ENCODE measurements at places on chromosomes 1 and 21.
A peak's percentile ranks its signal among the peaks of the same experiment; 100 is the strongest.

- no peak for DNase-seq
Measured at GRCh38 chr1:84721152-84721551, 30.9 kb upstream of the SSX2IP start.

DNA sequence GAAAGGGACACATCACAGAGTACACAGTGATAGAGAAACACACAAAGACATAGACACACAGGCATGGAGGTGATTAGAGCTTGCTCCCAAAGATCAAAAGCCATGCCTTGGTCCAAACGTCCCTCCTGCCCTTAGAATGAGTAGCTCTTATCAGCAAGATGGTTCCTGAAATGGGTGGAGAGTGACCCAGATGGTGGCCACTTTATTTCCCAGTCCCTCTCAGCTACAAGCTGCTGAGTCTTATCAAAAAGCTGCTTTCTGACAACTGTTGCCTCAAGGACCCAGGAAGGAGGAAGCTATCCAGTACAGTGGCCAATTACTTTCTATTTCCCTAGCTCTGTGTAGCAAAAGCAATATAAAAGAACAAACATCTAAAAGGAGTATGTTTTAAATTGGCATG lies 7.7 kb upstream of the CLCA1 start:
- DNase-seq: no peak

- no peak for DNase-seq
Measured at GRCh38 chr1:938711-939489, 15.2 kb downstream of the SAMD11 start.

GRCh38 chr1:119336848-119337247 lies 31.7 kb upstream of the HAO2 start:
- no peak for DNase-seq

DNA sequence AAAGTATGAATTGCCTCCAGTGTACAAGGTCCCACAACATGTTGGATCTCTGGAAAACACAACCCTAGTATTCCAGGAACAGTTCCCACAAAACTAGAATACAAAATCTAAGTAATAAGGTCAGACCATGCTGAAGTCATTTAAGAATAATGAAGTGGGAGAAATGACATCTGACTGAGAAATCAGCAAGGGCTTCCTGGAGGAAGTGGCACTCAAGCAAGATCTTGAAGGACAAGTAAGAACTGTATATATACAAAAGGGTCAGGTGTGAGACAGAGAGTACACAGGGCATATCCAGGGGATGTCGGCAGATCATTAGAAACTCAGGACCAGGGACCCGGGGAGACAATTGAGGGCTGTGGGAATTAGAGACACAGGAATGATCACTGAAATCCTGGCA lies 18.7 kb downstream of the MIS18A start:
- DNase-seq: no peak

DNA sequence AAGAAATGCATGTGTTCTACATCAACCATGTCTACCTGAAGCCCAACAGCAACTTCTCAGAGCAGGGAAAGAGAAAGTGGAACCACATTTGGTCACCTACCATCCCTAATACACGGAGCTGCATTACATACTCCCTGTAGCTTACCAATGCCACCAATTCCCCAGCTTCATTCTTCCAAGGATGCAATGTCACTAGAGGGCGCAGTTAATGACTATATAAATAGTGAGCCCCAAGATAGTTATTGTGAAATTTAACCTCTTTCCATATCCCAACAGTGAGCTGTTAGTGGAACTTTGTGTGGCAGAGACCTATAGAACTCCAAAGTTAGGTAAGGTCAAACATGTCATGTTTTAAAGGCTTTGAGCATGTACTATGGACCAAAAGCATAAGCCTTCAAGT lies 618.3 kb downstream of the SMYD3 start:
- DNase-seq: no peak

DNA sequence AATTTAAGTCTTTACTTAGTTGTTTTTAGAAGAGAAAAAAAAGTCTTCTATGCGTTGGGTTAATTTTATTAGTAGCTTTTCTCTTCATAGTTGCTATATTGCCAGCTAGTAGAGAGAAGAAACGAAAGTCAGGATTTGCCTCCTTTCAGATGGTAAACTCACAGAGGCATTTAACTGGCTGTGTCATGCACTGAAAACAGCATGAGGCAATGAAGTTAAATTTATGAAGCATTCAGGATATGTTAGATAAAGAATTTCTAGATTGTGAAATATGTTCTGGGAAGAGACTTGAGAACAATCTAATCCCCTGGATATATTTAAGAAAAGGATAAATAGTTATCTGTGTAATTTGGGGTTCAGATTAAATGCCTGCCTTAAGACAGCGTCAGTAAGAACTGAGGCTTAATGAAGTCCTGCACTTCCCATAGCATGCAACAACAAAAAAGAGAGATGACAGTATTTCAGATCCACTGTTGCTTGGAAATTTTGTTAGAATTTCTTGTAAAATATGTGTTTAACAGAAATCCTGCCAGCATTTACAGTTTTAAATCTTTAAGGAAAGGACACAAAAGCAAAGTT lies 1.7 kb downstream of the ANGPTL1 start:
- DNase-seq: no peak

- DNase-seq: no peak
Measured at GRCh38 chr1:147486876-147487656, 54.2 kb upstream of the BCL9 start.

- DNase-seq: no peak
Measured at GRCh38 chr1:21882721-21883415, 54.2 kb downstream of the HSPG2 start.

- no peak for DNase-seq
Measured at GRCh38 chr1:193103759-193104501, 1.3 kb downstream of the GLRX2 start.

- no peak for DNase-seq
Measured at GRCh38 chr1:9201401-9202239, 33.0 kb upstream of the H6PD start.

DNA sequence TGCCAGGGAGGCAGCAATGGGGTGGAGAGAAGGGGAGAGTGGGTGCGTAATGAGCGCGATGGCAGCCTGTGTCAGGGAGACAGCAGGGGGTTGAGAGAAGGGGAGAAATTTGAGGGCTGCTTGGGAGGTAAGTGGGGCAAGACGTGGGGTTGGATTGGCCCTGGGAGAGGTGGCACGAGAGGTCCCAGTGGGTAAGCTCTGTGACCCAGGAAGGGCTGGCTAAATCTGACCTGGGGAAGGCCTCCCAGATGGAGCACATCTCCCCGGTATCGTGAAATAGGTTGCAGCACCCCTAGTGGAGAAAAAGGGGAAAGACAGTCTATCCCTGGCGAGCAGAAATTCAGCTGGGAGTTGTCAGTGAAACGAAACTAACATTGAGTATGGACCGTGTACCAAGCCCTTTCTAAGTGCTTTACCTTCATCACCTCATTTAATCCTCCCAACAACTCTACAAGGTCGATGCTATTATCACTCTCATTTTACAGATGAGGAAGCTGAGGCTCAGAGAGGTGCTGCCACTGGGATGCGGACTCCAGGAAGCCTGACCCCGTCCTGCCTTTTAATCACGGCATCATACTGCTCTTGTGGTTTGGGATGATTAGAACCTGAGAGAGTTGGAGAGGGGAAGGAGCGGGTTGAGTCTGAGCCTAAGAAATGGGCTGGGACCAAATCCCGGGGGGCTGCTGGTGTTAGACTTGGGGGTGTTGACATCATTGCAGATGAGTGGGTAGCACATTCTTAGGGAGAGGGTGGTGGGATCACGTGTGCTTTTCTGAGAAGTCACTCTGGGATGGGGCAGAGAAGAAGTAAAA lies 56.6 kb upstream of the RPL11 start:
- peak; percentile 55 for DNase-seq

DNA sequence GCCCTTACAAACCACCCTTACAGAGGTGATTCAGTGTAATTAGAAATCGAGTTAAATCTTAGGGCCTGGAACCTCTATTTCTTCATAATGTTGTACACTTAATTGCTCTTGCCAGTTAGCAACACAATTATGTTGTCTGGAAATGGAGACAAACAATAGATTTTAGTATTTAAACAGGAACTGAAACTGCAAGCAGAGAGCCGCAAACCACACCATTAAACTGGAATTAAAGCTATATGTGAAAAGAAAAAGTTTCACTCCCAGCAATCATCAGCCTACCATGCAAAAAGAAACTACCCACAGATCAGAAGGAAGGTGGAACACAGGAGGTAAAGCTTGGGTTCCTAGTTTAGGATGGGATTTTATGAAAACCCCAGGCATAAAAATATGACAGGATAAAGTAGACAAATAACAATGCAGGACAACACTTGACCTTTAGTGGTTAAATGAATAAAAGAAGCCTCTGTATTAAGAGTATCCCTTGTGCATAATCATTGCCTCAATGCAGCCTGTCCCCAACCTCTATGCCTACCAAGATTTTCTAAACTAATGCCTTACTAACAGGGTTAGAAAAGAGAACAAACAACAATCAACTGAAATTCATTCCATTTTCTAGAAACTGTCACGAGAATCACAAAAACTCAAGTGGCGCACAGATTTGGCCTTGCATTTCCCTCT lies 304.3 kb upstream of the ESRRG start:
- DNase-seq: no peak

Data from amygdala (tissue), 56 donors.